Left renal pelvis (tissue), 4 donors: ENCODE measurements at places on chromosomes 16 and 17.

DNA sequence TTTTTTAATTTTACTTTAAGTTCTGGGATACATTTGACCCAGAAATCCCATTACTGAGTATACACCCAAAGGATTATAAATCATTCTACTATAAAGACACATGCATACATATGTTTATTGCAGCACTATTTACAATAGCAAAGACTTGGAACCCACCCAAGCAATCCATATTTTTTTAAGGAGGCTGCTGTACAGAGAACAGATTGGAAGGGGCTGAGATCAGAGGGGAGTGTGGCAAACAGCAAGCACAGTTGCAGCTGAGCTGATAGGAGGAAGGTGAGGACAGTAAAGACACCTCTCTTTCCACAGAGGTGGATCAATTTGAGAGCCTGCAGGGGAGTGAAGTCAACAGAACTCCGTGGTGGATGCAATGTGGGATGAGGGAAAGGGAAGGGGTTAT is 10.2 kb upstream of the TMEM238L start:
- no peak for DNase-seq

- DNase-seq = no peak
Observed at GRCh38 chr17:46991617-46992016, 12.6 kb upstream of the RPRML start.

DNA sequence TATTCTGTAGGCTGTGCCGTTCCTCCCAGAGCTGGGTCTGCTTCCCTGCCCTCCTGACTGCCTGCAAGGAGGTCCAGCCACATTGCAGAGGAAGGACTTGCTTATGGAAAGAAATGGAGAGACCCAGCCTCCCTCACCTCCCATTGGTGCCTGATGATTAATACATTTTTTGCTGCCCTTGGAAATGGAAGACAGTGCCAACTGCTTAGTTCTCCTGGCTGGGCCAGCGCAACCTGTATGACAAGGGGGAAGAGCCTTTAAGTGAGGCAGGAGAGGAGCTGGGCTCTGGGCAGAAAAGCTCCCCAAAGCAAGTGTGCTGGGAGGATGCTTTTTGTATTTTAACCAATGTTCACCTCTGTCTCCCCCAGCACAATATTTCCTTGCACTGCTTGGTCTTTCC is 238.5 kb downstream of the SOX9 start:
- no peak for DNase-seq

- no peak for DNase-seq
Observed at GRCh38 chr16:27198451-27199234, 4.7 kb upstream of the KDM8 start.

DNA sequence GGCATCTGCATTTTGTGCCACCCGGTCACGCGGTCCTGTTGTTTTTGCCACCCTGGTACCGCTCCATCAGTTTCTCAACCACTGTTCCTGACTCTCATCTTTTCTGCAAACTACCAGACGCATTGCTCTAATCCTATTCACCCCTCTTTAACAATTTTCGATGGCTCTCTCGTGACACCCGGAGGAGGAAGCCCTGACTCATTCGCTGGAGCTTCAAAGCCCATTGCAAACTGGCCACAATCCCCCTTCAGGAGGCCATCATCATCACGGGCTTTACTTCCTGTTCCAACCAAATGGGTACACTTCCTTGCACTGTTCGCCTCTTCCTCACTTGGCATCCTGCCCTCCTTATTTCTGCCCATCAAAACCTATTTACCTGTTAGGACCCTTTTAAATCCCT is 155.3 kb downstream of the RGS9 start:
- DNase-seq = no peak

DNA sequence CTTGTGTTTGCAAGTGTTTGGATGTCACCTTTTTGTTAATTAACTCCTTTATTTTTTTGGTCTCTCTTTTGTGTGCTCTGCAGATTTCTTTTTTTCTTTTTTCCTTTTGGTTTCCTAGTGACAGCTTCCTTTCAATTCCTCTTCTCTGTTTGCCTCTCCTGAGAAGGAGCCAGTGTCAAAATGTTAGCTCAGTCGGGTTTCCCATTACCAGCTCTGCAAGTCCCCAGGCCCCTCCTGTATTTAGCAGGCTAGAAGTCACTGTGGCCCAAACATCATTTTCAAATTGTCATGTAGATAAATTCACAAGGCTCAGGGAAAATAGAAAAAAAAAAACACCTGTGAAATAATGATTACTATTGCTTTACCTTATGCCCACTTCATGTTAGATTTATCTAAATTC is 1621.6 kb downstream of the CDH8 start:
- DNase-seq = no peak

GRCh38 chr16:19173649-19174383 is 5.8 kb downstream of the SYT17 start:
- no peak for DNase-seq

- no peak for DNase-seq
Observed at GRCh38 chr17:74516561-74517328, 14.5 kb downstream of the CD300LB start.

GRCh38 chr17:42525221-42525620 is 10.8 kb upstream of the NAGLU start:
- no peak for DNase-seq

DNA sequence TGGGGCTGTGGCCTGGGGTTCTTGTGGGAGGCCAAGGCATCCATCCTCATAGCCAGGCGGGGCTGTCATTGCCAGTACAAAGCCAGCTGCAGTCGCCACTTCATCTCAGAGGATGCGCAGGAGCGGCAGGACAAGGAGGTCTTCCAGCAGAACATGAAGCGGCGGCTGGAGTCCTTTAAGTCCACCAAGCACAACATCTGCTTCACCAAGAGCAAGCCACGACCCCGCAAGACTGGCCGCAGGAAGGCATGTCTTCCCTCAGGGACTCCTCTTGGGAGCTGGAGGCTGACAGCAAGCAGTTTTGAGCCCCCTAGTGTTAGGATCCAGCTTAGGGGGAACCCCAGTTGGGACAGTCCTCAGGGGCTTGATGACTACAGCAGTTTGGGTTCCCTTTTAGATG is 15.1 kb upstream of the PLEKHG4 start:
- DNase-seq = no peak

- no peak for DNase-seq
Observed at GRCh38 chr17:82010575-82011525, 11.8 kb downstream of the CENPX start.

- no peak for DNase-seq
Observed at GRCh38 chr17:4393806-4394205, 27.3 kb upstream of the UBE2G1 start.

GRCh38 chr16:79267781-79268180 is 332.8 kb downstream of the MAF start:
- no peak for DNase-seq

- DNase-seq = no peak
Observed at GRCh38 chr16:9484881-9485280, 393.4 kb downstream of the HAPSTR1 start.

- no peak for DNase-seq
Observed at GRCh38 chr16:15976929-15977637, 27.7 kb downstream of the ABCC1 start.

- DNase-seq = no peak
Observed at GRCh38 chr17:17836818-17837379, at the start of gene SREBF1. Gene SREBF1 (minus strand): TSS chr17:17836986. CDS start chr17:17836817, 169 bp downstream.

- DNase-seq = no peak
Observed at GRCh38 chr16:30948667-30949649, at the start of gene ORAI3. Gene ORAI3 (plus strand): TSS chr16:30949068. CDS start chr16:30949290, 222 bp downstream.

DNA sequence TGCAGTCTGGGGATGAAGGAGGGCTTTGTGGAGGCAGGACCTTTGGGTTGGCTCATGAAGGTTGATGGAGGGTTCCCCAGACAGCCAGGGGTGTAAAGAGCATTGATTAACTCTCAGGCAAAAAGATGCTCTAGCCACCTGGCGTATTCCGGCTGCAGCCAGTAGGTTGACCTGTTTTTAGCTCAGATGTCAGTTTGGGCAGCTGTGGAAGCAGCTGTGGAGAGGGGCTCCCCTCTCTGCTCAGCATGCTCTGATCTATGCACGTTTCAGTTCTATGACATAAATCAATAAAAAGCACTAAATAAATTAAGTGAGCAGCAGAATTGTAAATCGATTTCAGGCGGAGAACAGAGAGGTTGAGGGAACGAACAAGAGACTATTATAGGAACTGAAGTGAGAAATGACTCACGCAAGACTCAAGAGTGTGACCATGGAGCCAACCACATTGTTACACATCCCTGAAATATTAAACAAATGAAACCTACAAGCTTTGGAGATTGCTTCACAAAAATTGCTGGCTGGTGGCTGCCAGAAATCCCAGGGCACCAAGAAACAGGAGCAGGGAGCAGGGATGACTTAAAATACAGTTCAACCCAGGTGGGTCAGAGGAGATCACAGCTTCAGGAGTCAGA is 111.9 kb downstream of the GSG1L start:
- DNase-seq = no peak

DNA sequence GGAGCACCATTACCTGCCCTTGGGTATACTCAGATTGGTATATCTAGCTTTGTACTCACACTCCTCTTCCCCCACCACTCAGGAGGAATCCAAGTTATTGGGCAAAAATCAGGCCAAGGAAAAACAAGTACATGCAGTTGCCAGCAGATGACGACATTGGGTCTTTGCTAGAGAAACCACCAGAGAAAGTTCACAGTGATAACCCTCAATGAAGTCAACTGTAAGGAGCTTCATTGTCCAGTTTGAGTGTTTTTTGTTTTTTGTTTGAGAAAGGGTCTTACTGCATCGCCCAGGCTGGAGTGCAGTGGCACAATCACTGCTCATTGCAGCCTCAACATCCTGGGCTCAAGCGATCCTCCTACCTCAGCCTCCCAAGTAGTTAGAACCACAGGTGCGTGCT is 34.6 kb upstream of the TOX3 start:
- no peak for DNase-seq

- no peak for DNase-seq
Observed at GRCh38 chr17:836151-836550, 54.0 kb downstream of the MRM3 start.

GRCh38 chr16:88491560-88492310 is 38.7 kb downstream of the ZFPM1 start:
- DNase-seq = no peak

- DNase-seq = no peak
Observed at GRCh38 chr17:8015957-8016631, 13.7 kb downstream of the GUCY2D start.

DNA sequence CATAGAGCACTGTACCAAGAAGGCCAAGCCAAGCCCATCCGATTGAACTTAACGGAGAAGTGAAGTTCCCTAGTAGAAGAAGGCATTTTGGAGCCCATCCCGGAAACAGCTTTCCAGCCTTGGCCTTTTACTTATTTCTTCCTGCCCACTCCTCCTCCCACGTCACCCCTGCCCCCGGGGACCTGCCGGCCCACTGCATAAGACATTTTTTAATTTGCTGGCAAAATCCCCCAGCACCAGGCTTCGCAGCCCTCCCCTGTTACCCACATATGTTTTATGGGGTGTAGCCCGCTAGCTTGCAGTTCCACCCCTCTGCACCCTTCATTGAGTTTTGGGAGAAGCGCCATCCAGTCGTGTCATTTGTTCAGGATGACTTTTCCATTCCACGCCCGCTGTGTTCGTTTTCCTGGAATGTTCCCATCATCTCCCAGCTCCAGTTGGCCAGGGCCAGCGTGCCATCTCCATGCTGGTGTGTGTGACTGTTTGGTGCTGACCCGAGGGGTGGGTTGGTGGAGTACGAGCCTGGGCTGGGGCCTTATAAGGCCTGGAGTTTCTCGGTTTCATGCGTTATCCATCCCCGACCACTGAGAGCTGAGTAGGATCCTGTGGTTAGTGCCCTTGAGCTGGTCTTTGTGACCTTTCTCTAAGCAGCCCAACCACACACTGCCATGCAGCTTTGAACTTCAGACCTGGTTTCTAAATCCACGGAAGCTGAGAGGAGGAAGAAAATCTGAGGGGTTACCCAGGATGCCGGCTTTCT is 20.0 kb upstream of the TBX2 start:
- no peak for DNase-seq

DNA sequence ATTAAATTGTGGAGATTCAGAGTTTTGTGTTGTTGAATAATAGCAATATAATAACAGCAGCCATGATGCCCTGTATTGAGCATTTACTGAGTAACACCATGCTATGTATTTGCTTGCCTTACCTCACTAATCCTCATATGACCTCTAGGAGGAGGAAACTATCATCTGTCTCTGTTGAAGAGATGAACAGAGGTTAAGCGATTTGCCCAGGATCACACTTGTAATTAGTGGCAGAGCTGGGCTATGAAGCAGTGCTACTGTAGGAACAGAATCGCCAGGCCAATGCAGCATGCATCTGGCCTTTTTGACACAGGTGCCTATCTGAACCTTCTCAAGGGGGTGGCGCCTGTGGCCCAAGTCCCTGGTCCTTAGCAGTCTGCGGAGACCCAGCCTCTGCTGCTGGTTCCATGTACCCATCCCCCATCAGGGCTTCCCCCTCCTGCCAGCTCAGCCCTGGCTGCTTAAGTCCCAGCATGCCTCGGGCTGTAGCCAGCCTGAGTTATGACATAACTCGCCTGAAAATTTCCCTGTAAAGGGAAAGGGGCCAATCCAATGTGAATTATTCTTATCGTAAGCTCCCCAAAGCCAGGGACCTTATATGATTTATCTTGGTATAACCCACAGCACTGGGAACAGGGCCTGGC is 50.4 kb upstream of the HS3ST2 start:
- DNase-seq = no peak

GRCh38 chr16:9092978-9093344 is 1.5 kb downstream of the HAPSTR1 start:
- no peak for DNase-seq

DNA sequence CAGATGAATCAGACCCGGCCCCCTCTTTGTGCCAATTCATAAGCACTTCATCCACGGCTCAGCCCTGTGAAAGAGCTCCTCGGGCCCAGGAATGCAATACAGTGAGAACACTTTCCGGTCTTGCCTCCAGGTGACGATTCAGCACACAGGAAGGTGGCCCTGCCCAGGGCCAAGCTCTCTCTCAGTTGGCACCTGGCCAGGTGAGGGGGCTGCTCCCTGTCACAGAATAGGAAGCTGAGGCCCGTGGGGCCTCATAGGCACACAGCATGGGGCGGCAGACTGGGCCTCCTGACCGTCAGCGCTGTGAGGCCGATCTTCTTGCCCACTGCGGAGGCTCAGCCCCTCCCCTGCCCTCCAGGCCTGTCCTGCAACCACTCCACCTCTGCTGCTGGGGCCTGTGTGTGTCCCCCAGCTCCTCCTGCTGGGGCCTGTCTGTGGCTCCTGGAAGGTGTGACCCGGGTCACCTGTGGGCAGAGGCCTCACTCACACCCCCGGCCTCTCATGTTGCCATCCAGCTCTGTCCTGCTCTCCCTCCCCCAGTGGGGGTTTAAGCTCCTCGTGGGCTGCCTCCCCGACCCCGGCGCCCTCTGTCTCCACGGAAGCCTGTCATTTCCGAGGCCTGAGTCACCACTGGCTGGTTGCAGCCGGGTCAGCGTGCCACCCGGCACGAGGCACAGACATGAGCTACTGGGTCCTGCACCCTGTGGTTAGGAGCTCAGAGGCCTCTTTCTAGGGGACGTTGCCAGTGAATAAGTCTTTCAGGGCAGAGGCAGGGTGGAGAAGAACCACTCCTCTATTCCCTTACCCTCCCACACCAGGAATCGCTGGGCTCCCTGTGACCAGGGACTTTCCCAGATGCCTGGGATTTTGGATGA is 114.4 kb downstream of the SEC14L1 start:
- no peak for DNase-seq

GRCh38 chr16:70750893-70751467 is 50.0 kb downstream of the VAC14 start:
- no peak for DNase-seq

- DNase-seq = no peak
Observed at GRCh38 chr17:47172696-47173565, 16.2 kb downstream of the CDC27 start.
